Sciatic nerve (tissue), 2 donors: ENCODE measurements at places on chromosomes 16 and 17. TPM values are rescaled to one million over a fixed set of nuclear protein-coding genes. Genes with fewer than 3 reads are reported as not detected.

ZG16B gene
- not detected for total RNA-seq

PRDM7 gene
- not detected for total RNA-seq

GRCh38 chr17:64599827-64600226 lies 62.3 kb downstream of the SMURF2 start:
- no peak for DNase-seq

DNA sequence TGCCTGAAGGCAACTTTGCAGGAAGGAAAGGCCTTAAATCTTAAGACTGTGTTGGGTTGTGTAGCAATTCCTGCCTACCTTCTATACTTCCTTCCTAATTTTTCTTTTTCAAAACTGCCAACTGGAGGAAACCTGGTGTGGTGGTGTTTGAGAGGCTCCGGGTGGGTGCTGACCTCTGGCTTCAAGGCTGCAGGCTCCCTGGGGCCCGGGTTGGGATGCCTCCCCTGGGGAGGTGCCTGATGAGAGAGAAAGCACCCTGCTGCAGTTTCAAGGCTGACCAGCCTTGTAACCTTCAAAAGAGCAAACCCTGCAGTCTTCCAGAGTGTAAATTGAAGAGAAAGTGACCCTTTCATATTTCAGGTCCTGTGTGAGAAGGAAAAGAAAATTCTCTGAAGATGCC lies 55.9 kb downstream of the MSI2 start:
- no peak for DNase-seq

DNA sequence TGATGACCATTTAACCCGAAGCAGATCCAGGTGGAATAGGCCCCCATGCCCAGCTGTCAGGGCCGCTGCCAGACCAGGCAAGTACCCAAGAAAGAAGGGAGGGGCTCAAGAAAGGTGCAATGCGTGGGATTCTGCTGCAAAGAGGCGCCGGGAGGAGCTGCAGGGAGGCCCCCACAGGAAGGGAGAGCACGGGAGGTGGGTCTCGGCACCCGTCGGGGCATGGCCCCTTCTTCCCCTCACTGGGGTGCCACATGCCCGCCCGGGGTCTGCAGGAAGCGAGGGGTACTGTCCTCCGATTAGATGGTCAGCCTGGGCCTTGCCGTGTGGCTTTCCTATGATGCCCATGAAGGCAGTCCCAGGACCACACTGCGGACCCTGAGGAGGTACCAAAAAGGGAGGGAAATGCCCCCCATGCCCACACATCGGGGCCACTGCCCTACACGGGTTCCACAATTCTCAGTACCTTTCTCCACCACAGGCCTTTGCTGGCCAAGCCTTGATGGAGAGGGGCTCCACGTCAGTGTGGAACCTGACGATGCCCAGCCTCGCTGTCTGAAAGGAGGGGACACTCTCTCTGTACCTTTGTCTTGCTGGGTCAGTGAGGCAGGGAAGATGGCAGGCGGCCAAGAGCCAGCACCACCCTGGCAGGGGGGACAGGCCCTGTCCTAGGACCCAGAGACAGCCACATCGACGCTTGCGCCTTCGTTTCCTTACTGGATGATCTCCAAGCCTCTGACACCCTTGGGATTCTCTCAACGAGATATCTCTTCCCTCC lies 45.5 kb upstream of the DNAH17 start:
- DNase-seq: no peak

GRCh38 chr16:26491962-26492361 lies 574.8 kb upstream of the C16orf82 start:
- DNase-seq: no peak

DNA sequence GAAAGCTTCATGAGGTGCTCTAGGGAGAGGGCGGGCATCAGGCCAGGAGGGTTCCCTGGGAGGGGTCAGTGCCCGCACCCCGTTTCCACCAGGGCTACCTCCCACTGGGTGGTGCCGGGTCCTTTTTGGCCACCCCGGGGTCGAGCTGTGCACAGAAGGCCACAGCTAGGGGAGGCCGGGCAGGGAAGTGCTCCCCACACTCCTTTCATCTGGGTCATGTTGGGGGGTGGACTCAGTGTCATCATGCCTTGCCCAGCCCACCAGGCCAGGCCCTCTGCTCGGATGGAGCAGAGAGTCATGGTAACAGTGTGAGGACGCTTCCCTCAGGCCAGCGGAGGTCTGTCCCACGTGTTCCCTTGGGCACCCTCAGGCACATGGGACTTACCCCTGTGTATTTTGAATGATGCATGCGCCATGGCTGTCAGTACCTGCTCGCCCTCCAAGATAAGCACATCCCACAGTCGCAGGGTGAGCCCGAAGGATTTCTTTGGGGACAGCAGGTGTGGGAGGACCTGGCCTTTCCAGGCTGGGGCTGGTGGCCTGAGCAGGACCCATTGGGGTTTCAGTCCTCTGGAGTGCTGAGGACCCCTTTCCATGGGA lies 46.4 kb downstream of the TNFRSF13B start:
- DNase-seq: no peak

- no peak for DNase-seq
These were observed 69.6 kb downstream of the MARF1 start for GRCh38 chr16:15573274-15573895.

DNA sequence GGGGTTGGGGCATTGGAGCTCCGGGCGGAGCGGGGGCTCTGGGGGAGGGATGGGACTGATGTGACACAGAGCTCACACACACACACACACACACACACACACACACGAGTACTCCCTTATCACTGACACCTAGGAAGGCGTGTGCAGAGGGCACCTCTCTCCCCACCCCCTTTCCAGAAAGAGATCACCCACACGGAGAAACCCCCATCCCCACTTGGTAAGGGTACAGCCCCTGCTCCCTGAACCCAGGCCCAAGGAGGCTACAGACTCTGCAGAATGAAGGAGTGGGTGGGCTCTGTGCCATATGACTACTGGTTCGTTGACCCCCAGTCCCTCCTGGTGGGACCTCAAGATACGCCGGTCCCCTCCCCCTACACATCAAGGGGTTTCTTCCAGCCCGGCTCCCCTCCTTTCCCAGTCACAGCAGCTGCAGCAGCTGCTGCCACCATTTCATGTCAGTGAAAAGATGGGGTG lies 8.7 kb upstream of the ARHGAP23 start:
- DNase-seq: no peak

DNA sequence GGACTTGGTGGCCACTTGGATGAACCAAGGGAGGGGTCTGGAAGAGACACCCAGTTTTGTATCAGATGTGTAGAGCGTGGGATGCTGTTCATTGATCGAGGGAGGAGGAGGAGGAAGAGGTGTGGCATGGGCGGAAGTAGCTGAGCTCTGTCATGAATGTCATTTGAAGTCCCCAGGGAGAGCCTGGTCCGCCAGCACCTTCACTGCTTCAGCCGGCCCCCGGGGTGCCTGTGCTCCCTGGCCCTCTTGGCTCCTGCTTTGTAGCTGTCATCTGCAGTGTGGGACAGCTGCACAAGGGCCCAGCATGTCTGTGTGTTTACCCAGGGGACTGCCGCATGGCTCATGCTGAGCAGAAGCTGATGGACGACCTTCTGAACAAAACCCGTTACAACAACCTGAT lies 75.4 kb upstream of the RBL2 start:
- no peak for DNase-seq

DNA sequence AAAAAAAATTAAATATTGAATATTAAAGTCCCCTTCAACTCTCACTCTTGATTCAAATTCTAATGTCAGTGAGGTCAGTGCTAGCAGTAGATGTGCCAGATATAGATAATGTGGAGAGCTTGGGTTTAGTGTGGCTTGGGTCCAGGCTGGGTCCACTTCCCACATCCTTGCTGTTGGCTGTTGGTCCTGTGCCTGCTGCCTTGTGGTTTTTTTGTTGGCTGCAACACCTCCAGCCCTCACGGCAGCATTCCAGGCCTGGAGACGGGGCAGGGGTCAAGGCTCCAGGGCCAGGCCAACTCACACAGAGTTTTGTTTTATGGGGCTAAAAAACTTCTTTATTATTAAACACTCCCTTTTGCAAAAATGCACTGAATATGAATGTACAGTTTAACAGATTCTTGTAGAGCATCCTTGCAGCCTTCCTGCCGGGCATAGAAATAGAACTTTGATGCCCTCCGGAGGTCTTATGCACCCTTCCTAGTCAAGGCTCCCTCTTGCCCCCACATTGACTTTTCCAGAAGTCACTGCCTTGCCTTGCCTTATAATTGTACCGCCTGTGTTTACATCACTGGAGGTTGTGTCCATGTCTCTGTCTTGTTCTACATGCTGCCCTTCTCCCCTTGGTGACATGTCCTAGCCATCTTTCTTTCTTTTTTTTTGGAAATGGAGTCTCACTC lies 25.5 kb upstream of the MYO15B start:
- no peak for DNase-seq

DNA sequence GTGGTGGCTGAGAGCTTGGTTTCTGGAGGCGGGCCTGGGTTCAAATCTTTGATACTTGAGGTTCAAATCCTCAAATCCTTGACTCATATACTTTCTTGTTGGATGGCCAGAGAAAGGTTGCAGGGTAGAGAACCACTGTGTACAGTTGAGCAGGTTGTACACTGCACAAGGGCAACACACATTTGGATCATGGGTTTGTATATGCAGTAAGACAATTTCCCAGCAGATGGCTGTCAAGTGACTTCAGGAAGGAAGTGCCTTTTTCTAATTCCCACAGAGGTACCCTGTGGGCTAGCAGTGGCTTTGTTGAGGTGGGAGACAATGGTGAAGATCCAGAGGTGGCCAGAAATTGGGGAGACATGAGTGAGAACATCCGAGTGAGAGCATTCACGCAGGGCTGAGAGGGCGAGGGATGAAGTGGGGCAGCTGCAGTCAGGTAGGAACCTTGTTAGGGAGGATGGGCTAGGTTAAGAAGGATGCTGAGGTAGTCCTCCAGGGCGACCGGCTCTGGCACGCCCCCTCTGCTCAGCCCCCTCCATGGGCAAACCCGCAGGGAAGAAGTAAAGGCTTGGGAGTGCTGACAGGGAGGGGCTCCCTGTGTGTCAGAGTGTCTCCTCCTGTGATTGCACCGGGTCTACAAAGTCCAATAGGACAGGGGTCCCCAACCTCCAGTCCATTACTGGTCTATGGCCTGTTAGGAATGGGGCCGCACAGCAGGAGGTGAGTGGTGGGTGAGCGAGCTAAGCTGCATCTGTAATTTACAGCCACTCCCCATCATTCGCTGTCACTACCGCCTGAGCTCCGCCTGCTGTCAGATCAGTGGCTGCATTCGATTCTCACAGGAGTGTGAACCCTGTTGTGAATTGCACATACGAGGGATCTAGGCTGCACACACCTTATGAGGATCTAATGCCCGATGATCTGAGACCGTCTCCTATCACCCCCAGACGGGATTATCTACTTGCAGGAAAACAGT lies 2.7 kb downstream of the C16orf89 start:
- peak; percentile 23 for DNase-seq

GRCh38 chr17:31236137-31236536 lies 60.9 kb downstream of the OMG start:
- no peak for DNase-seq
